SW480 (cell line): ENCODE measurements at places on chromosomes 2 and 18.

GRCh38 chr2:112915300-112916144 lies 4.6 kb downstream of the IL37 start:
- DNase-seq = no peak

DNA sequence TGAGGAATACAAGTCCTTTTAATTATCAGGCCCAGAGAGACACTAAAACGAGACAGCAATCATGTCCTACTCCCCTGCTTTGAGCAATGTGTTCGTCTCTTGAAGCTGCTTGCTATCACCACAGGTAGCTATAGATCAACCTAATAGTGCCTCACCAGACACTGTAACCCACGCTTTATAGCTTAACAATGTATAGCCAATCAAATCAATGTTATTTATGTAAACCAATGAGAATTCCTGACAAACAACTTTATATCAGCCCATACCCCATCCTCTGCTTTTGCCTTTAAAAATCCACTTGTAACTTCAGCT lies 26.1 kb downstream of the TMEM247 start:
- DNase-seq = no peak

GRCh38 chr2:26088038-26088643 lies 54.3 kb downstream of the RAB10 start:
- peak; percentile 27 for DNase-seq

DNA sequence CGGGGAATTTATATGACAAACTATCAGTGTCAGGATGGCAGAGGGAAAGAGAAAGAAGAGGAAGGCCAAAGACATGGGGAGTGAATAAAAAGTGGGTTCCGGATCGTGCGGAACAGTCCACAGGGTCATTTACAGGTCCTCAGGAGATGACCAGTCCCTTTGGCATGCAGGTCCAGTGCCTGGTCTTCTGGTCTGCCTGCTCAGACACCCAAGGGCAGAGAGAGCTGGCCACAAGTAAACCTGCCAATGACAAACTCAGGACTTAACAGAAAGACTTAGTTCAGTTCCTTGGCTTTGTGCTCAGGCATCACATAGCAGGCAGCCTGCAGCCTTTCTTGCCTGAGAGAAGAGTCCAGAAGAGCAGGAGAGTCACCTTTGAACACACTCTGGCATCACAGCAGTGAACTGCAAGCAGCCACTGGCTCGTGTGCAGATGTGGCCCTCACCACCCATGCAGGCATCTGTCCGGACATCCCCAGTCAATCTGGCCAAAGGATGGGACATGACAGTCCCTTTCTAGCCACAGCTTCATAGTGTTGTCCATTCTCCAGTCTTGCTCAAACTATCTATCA lies 14.0 kb downstream of the TMEM127 start:
- peak; percentile 70 for DNase-seq

- DNase-seq = no peak
Measured at GRCh38 chr2:101967826-101968513, 23.8 kb upstream of the IL1R2 start.

DNA sequence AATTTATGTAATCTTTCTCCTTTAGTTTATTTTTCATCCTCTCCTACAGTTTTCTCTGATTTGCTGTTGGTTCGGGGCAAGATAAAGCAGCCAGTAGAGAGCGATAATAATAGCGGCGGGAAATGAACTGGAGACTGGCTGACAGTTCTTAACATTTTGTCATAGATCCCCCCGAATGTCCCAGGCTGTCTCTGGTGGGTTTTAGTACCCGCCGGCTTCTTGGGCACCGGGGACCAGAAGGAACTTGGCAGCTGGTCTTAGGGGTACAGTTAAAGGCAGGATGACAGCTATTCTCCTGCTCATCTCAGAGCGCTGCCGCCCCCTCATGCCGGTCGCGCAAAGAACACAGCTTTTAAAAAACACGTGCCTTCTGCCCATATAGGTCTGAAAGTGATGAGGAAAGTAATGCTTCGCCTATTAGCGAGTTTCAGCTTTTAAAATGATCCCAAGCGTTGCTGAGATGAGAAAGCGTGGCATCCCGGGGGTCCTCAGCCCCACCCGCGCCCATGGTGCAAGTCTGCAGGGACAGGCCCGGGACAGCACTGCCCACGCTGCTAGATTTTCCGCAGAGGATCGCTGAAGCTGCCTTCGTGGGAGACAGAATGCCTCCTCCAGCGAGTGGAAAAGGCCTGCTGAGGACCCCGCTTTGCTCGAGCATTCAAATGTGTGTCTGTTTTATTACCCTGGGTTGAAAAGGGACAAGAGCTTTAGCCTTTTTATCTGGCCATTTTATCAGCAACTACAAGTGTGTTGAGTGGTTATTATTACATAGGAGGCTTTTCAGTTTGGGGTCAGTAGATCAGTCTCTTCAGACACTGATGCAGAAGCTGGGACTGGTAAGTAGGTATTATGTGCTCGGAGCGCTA lies 3.8 kb downstream of the ONECUT2 start:
- no peak for DNase-seq

- no peak for DNase-seq
Measured at GRCh38 chr2:105689484-105689883, 55.2 kb upstream of the NCK2 start.

DNA sequence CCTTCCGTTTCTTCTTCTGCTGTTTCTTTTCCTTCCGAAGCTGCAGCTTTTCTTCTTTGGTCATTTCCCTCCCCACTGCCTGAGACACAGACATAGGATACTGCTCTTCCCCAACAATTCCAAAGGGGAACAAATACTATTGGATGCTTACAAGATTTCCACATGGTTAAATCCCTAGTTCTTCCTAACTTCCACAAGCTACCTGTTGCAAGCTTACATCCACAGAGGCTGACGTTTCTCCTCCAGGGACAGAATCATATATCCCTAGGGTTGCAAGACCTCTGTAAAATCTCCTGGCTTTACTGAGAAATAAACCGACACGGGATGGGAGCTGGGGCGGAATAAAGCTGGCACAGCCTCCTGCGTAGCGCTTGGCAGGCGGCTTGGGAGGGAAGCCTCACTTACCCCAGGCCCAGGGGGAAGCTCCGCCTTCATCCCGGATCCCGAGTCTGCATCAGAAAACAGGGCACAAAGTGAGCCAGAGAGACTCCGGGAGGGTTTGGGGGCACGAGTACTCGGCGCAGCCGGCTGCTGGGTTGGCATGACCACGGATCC lies 590 bp downstream of the EIF2B4 start:
- DNase-seq = peak; percentile 53

GRCh38 chr18:29596959-29597358 lies 1420.0 kb upstream of the CDH2 start:
- DNase-seq = no peak

GRCh38 chr2:78077633-78078032 lies 555.5 kb upstream of the LRRTM4 start:
- DNase-seq = no peak

GRCh38 chr2:119177838-119178190 lies 19.3 kb upstream of the C1QL2 start:
- DNase-seq = no peak

DNA sequence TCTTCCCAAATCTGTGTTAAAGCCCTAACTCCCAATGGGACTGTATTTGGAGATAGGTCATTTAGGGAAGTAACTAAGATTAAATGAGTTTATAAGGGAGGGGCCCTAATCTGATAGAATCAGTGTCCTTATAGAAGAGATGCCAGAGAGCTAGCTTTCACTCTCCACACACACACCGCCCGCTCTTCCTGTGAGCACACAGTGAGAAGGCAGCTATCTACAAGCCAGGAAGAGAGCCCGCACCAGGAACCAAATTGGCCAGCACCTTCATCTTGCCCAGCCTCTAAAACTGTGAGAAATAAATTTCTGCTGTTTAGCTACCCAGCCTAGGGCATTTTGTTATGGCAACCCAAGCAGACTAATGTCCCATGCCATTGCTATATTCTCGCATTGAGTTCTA lies 125.2 kb downstream of the RTN4 start:
- DNase-seq = no peak

DNA sequence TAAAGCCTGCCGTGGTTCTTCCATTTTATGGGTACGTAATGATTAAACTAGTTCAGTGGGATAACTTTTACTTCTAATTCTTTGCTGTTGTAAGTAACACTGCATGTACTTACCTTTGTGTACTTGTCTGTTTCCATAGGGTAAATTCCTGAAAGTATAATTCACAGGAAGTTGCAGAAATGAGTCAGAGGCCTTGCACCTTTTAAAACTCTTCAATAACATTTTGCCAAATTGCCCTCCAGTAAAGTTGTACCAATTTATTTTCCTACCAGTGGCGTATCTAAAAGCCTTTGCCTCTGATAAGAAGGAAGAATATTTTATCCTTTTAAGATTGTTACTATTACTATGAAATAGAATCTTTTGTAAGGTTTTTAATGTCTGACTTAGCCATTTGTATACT lies 65.1 kb downstream of the CAB39 start:
- DNase-seq = no peak

GRCh38 chr2:98731041-98731893 lies at the start of gene MGAT4A:
Gene MGAT4A (minus strand): TSS chr2:98731132. CDS start chr2:98726332, 4,800 bp downstream.
- DNase-seq = peak; percentile 46

DNA sequence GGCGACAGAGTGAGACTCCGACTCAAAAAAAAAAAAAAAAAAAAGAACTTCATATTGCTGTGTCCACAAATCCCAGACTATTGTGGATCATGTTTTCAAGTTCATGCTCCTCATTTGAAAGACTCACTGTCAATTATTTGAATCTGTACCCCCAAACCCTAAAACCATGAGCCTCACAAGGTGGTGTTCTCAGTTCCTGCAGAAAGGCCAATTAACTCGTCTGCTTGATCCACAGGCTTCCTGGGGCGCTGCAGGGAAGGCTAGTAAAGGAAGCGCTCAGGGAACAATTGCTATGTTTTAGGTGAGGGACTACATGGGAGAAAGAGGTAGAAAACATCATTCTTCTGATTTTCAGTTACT lies 396.8 kb upstream of the NETO1 start:
- DNase-seq = no peak

GRCh38 chr2:71844967-71845366 lies 302.7 kb downstream of the CYP26B1 start:
- DNase-seq = no peak

DNA sequence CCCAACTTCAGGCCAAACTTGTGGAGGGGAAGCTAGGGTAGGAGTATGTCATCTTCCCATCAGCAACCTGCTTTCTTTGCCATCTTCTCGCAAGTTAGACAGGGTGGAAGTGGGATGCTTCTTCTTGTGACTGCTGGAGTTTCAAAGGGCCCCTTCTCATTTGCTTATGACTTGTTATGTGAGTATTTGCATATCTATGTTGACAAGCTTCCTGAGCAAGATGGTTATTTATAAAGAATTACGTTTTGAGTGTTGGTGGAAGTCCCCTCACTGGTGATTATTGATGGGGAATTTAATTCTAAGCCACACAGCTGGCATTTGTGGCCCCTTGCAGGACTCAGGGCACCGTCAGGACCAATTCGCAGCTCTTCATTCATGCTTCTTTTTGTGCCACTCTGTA lies 791.0 kb downstream of the LRRTM4 start:
- no peak for DNase-seq

DNA sequence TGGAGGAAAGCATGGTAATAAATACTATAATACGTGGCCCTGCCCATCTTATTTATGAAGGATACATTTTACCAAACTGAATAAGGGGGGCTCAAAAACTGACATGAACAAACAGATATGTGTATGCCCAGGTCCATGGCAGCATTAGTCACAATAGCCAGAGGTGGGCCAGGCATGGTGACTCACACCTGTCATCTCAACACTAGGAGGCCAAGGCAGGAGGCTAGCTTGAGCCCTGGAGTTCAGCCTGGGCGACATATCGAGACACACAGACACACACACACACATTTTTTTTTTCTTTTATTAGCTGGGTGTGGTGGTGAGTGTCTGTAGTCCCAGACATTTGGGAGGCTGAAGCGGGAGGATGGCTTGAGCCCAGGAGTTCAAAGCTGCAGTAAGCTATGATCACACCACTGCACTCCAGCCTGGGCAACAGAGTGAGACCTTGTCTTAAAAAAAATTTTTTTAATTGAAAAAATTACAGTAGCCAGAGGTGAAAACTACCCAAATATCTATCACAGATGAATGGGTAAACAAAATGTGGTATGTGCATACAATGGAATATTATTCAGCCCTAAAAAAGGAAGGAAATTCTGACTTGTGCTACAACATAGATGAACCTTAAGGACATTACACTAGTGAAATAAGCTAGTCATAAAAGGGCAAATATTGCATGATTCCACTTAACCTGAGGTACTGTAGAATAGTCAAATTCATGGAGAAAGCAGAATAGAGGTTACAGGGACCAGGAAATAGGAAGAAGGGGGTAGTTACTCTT lies 8.0 kb downstream of the ATP8B1 start:
- DNase-seq = no peak

- DNase-seq = no peak
Measured at GRCh38 chr2:40299781-40300180, 152.1 kb downstream of the SLC8A1 start.

GRCh38 chr2:189181706-189182105 lies 2.1 kb upstream of the COL5A2 start:
- no peak for DNase-seq

DNA sequence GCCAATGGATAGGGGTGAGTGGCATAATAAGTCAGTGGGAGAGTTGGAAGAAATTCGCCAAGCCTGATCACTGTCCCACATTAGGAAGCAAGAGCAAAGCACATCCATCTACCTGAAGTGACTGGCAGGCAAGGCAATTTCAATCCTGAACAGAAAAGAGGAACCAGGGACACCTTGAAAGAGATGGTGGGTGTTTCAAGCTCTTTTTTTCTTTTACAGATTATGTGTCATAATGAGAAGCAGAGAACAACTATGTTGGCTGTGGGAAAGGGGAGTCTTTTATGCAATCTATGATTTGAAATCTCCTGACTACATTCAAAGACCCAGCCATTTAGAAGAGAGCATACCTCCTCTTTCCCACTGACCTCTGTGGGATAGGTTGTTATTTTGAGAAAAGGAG lies 63.5 kb downstream of the TGIF1 start:
- DNase-seq = no peak

DNA sequence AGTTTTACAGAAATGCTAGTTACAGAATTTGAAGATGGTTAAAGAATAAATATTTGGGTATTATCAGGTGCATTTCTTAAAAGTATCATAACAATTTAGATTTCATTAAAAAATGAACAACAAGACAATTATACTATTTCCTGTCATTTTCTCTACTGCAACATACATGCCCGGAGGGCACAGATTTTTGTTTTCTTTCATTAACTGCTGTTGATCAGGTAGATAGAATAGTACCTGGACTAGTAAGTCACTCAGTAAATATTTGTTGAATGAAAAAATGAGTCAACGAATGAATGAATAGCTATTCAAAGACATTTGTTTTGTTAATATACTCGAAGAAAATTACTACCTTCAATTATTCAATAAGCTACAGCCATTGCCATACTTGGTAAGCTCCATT lies 531.2 kb upstream of the VRK2 start:
- no peak for DNase-seq

- no peak for DNase-seq
Measured at GRCh38 chr2:200431996-200432705, 77.7 kb downstream of the KCTD18 start.
